Lung (tissue), 17 donors: ENCODE measurements at places on chromosomes 4 and X.

DNA sequence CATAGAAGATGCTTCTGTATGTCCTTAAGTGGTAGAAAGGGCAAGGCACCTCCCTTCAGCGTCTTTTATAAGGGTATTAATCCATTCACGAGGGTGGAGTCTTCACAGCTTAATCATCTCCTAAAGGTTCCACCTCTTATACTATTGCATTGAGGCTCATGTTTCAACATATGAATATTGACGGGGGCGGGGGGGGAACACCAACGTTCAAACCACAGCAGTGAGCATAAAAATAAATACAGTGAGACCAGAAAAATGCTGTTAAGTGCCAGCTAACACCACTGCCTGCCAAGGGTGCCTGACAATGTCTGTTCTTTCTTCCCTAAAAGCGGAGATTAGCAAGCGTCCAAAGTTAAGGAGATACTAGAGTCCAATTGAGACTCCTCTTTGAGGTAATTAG lies 323.3 kb downstream of the STK32B start:
- DNase-seq: no peak

DNA sequence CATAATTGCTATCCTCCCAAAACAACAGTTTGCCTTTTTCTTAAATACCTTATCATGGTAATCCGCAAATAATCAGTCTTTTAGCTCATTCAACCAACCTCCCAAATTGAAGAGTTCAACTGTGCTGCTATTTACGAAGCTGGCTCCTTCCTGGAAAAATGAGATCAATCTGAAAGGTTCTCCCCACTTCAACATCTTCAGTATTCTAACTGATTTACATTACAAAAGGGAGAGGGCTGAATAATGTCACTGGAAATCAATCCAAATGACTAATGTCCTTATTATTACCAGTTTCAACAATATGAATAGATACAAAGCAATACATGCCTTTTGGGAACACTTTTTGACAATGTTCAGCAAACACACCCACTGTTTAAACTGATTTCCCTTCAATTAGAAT lies 86.2 kb downstream of the WNK3 start:
- no peak for DNase-seq

DNA sequence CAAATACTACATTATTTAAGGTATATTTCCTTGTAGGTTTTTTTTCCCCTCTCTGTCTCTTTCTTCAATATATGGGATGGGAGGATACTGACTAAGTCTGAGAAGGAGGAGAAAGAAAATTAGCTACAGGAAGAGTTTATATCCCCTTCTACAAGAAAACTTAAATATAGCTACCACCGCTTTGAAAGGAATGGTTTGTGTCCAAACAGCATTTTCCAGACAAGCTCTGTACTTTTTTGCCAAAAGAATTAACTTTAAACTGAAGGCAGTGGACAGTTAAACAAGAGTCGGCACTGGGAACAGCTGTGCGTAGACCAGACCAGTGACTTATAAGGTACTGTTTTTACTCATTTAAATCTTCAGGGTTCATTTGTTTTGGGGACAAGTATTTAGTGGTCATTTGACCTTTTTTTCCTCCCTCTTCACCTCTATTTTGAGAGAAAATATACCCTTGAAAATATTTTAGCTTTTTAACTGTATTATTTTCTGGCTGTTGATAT lies 303.7 kb downstream of the ARHGAP24 start:
- DNase-seq: peak; percentile 69

GRCh38 chr4:179285696-179286095 lies 1843.5 kb upstream of the AGA start:
- no peak for DNase-seq

DNA sequence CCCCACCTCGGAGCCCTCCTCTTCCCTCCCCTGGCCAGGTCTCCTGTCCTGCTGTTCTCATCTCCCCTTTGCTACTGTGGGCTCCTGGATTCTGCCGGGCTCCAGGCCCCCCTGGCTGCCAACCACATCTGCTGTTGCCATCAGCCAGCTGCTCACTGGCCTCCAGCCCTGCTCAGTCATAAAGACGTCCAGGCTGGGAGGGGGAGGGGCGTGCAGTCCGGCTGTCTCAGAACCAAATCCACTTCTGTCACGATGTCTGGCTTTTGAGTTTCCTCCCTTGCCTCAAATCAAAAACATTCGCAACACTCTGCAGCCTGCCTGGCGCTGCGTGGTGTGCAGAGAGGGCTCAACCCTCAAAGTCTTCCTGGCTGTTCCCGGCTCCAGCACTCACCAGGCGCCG lies 7.1 kb downstream of the RASL11B start:
- peak; percentile 85 for DNase-seq

DNA sequence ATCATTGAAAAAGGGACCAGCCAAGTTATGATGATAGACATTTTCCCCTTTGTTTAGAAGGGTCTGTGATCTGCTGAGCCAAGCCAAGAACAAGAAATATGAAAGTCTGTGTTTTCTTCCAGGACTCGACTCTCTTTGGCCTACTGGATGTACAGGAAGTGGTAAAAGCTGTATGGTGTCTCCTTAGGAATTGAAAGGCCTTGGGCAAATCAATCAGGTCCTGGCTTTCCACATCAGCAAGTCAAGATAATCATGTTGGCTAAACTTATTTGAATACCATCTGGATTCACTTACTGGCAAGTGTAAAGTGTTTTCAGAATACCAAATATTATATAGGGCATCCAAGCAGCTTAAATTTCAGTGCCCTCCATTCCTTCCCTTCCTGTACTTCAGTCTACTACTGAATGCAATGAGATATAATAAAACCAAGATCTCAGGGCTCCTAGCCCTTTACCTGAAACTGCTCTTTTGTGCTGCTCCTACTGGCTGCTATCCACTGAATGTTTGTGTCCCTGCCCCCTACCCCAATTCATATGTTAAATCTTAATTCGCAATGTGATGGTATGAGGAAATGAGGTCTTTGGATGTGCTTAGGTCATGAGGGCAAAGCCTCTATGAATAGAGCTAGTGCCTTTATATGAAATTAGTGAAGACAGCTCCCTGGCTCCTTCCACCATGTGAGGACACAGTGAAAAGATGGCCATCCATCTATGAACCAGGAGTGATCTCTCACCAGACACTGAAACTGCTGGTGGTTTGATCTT lies 578.0 kb downstream of the SPRY1 start:
- no peak for DNase-seq

- DNase-seq: no peak
Observed at GRCh38 chr4:97305351-97305750, 837.9 kb downstream of the STPG2 start.

DNA sequence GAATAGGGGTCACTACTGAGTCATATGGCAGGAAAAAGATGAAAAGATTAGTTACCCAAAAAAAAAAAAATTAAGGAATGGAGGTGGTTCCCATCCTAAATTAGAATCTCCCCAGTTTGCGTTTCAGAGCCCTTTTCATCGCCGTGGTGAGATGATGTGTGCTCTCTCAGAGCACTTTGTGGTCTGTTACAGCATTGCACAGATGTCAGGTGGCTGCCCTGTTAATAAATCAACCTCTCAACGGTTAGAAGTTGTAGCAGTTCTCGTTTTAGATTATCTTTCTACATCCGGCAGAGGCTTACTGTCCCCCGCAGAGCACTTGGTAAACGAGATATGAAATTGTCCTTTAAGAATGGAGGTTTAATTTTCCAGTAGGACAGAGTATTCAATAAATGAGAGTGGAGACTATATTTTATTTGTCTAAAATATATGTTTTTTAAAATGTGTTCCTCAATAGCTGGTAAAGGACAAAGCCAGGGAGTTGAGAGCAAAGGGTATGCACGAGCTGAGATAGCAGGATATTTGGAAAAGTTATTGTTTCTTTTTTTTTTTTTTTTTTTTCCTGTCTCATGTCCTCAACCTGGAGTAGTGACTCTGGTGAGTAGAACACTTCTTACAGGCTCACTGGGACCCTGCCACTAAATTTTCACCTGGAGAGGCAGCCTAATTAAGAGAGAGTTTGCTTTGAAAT lies 26.9 kb downstream of the AFF1 start:
- no peak for DNase-seq

GRCh38 chr4:135256111-135256510 lies 1054.5 kb upstream of the PABPC4L start:
- DNase-seq: no peak

DNA sequence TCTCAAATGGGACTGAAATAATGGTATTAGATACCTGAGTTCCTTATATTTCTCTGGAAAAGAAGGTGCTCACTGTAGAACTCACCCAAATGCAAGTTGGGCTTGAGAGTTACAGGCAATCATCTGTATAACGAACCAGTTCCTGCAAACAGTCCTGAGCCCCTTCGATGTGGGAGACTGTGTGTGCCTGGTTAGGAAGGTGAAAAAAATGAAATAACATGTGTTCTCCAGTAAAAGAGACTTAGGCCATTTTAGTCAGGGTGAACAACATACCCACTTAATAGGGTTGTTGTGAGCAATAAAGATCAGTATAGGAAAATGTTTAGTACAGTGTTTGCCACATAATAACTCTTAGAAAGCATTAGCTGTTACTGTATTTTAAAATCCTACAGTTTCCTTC lies 23.4 kb downstream of the STIM2 start:
- DNase-seq: no peak

DNA sequence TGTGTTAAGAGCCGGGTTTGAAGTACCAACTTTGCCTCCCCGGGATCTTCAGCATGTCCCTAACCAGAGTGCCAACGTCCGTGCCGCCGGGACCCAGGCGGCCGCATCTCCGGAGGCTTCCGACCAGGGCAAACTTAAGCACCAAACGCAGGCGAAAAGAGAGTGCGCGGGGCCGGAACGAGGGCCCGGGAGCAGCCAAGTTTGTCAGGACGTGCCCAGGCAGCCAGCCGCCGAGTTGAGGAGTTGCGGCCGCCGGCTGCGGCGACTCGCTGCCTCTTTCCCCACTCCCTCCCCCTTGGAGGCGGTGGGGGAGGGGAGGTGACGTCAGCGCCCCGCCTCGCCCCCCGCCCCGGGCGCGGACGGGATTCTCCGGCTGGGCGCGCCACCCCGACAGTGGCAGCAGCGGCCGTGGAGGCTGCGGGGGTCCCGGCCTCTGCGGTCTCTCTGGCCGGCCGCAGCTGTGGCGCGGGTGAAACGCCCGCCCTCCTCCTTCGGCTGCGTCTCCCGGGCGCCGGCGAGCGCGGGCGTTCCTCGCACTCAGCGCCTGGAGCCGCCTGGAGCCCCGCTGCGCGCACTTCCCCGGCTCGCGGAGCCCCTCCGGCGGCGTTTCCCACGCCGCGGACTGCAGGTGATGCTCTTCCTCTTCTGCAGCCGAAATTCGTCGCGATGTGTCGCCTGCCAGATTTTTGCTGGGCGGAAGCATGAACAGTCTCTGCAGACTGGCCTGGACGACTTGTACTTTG lies 2.9 kb upstream of the FAT1 start:
- peak; percentile 95 for DNase-seq

GRCh38 chrX:46957297-46957696 lies 45.1 kb downstream of the JADE3 start:
- peak; percentile 17 for DNase-seq

- DNase-seq: no peak
Observed at GRCh38 chr4:79514621-79515329, 106.7 kb upstream of the GK2 start.

DNA sequence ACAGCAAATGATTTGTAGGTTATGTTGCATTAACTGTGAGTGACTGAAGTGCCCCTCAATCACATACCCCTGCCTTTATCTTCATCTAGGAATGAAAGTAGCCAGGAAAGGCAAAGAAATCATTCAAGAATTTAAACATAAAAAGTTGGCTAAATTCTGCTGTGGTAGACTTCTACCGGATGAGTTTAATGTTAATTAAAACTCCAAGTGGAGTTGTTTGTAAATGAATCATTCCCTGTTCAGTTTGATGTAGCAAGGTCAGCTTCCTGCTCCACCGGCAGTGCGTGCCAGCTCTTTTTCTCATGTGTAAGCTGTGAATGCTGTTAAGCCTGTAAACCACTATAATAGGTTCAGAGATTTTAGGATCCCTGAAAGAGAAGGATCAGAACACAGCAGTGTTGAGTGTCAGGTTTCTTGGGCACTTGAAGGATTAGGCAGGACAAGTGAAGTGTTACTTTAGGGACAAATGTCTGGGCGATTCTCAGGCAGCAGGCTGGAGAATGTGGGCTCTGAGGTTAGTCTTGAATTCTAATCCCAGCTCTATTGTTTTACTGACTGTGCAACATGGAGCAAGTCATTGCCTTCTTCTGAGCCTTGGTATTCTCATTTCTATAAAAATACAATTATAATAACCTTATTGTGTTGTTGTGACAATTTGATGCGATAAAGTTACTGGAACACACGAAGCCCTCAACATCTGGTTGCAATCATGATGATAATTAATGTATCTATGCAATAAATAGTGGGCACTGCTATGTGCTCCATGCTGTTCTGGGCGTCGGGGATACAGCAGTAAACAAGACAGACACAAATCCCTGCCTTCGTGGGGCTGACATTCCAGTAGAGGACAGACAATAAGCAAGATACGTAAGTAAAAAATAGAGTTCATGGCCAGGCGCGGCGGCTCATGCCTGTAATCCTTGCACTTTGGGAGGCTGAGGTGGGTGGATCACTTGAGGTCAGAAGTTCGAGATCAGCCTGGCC lies 112.0 kb downstream of the SHROOM3 start:
- peak; percentile 60 for DNase-seq

GRCh38 chr4:89994176-89994873 lies 99.7 kb downstream of the MMRN1 start:
- DNase-seq: no peak

- DNase-seq: peak; percentile 46
Observed at GRCh38 chr4:139808808-139809756, 143.5 kb downstream of the MGST2 start.

DNA sequence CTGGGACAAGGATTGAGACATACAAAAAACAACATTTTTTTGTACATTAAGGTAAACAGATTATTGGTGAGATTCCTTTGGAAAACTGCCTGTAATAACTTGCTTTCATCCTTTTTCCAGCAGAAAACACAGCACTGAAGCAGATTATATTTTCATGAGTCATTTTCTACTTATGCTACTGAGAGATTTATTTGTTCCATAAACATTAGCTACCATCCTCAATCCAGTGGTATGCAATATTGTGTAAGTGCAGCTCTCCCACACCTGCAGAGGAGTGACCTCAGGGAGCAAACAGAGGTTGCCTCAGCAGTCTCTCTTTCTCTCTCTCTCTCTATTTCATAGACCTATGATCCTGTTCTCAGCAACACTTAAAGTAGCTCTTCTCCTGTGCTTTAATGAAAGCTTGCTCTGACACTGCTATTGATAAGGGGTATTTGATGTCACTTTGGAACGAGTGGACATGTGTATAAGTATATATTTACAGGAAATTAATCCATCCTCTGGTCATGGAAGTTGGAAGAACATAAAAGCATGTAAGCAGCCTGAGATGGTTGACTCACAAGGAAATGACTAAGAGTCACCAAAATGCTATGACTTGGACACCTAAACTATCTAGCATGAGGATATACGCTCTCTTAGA lies 163.7 kb upstream of the SPANXC start:
- no peak for DNase-seq

GRCh38 chr4:89539374-89539773 lies 231.8 kb upstream of the GPRIN3 start:
- peak; percentile 18 for DNase-seq
